ENCODE measurements at places on chromosomes 16 and 17. TPM values are rescaled to one million over a fixed set of nuclear protein-coding genes. Genes with fewer than 3 reads are reported as not detected.
A peak's percentile ranks its signal among the peaks of the same experiment; 100 is the strongest.

GRCh38 chr17:6491071-6491700 lies 46.9 kb downstream of the PIMREG start:
- no peak overlapping the region for H3K4me3 ChIP-seq
- H3K27me3 ChIP-seq: no peaks in the 10 kb centered on the region
- no peak overlapping the region for H3K27ac ChIP-seq
- peak; percentile 10 for DNase-seq
- peaks cover 33% of the 10 kb centered on the region for H3K4me1 ChIP-seq
- no peaks in the 10 kb centered on the region for H3K36me3 ChIP-seq

The SLC52A1 gene
- not detected for polyA plus RNA-seq

The SCGB1C2 gene
- not detected for polyA plus RNA-seq

The VPS9D1 gene
- 9.7 TPM for polyA plus RNA-seq
